ENCODE measurements at places on chromosomes 1 and 21.

DNA sequence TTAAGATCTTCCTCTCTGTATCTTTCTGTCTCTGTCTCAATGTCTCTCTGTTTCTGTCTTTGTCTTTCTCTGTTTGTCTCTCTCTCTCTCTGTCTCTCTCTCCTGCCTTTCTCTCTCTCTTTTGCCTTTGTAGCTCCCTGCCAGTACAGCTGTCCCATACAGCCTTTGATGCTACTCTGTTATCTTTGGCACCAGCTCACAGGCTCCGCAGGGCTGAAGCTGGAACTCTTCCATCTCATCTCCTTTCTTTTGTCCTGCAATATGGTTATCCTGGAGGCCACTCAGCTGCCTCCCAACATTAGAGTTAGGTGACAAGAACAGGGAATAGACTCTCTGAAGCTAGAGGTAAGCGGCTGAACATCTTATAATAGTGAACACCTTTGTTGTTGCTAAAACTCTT is 354.3 kb upstream of the NEGR1 start:
- no peak for DNase-seq

GRCh38 chr1:6491480-6491962 is at the start of gene PLEKHG5:
TSS of gene PLEKHG5 (minus strand) at chr1:6491667. CDS start at chr1:6477571, 14,096 bp downstream.
- DNase-seq = no peak

GRCh38 chr1:44154049-44154448 is 12.6 kb upstream of the KLF18 start:
- DNase-seq = no peak

DNA sequence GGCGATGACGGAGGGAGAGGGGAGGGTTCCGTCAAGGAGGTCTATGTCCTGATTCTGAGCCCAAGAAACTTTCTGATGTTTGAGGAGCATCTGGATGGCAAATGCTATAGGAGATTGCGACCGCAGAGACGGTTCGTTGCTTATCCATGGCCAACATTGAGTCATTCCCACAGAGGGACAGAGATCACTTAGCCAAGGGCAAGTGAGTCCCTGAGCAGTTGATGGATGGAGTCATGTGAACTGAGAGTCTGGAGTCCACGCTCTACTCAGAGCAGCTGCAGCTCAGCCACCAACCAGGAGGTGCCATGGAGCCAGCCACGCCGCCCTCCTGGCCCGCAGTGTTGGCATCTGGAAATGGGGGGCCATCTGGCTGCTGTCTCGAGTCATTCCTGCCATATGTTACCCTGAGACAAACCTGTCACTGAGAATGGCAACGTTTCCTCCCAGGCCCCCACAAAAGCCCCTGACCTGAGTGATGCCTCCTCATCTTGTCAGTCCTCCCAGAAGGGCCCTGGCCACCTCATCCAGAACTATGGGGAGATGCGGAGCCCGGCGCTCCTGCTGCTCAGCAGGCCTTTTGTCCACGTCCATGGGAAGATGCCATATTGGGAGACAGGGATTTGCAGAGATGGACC is 58.6 kb downstream of the ATP5PO start:
- no peak for DNase-seq

DNA sequence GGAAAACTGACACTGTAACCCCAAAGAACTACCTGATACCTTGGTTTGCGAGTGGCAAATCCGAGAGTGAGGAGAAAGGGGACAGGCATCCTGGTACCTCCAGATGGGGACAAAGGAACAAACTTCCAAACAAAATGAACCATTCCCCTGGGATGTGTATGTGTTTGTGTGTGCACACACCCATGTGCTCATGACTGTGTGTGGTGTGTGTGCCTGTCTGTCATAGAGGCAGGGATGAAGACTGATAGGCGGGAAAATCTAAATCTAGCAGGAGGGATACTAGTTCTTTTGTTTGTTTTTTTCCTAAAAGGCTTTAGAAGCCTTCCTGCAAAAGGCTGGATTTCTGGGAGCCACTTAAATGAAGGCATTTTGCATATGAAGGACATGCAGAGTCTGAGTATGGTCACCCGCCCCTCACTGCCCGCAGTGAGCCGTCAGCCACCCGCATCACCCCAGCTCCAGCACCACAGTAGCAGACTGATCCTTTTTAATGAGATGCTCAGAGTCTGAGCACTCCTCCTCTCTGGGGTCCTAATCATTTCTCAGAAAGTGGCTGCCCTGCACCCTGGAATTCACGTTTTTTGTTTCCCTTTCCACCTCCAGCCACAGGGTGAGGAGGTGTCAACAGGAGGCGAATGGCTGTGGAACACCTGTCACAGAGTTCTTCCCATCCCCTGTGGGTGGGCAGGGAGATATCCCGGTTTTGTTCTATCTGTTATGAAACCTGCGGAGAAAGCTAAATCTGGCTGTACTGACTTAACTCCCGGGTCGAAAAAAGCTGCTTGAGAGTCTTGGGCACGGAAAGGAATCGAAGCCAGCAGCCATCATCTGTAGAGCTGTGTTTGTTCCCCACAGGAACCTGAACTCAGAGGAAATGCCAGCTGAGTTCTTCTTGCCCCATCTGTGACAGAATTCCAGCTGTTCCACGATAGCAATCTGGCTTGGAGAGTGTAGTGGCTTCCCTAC is 34.9 kb downstream of the UTP25 start:
- DNase-seq = no peak

GRCh38 chr21:27715131-27715530 is 748.2 kb upstream of the ADAMTS5 start:
- no peak for DNase-seq

GRCh38 chr1:2205191-2205952 is 10.8 kb upstream of the FAAP20 start:
- no peak for DNase-seq
